ENCODE measurements at places on chromosomes 5 and 9. TPM values are rescaled to one million over a fixed set of nuclear protein-coding genes. Genes with fewer than 3 reads are reported as not detected.

- DNase-seq, result no peak
Measured at GRCh38 chr9:16653491-16654399, 216.7 kb downstream of the BNC2 start.

DNA sequence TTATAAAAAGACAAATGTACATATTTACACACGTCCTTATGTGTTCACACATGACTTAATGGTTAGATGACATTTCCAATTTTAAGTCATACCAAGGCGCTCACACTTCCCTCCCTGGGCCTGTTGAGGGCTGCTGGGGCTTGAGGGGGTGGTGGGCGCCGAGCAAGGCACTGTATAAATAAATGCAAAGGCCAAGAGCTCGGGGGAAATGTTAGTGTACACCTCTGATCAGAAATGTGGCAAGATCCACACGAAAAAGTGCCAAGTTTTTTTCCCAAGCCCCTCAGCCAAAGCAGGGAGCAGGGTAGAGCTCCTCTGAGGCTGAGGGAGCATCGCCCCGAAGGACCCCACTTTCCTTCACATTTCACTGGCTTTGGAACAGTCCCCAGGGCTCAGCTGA, 7.5 kb downstream of the IRF1 start:
- DNase-seq, result no peak

The EQTN gene
- total RNA-seq, result not detected

The PFN3 gene
- not detected for total RNA-seq

DNA sequence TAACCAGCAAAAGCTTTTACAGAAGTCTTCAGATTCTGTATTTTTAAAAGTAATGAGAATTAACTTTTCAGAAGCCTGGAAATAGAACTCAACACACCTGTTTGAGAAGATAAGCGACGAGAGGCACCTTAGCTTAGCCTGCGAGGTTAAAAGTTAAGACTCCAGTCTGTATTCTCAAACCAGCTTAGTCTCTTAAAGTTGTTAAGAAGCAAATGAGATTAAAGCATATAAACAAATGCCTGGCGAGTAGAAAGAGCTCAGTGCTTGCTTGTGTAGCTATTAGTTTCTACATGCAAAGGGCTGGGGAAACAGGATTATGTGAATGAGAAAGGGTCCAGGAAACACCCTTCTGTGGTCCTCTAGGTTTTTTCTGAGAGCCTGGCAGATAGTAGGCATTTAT, 51.7 kb downstream of the MTAP start:
- no peak for DNase-seq

DNA sequence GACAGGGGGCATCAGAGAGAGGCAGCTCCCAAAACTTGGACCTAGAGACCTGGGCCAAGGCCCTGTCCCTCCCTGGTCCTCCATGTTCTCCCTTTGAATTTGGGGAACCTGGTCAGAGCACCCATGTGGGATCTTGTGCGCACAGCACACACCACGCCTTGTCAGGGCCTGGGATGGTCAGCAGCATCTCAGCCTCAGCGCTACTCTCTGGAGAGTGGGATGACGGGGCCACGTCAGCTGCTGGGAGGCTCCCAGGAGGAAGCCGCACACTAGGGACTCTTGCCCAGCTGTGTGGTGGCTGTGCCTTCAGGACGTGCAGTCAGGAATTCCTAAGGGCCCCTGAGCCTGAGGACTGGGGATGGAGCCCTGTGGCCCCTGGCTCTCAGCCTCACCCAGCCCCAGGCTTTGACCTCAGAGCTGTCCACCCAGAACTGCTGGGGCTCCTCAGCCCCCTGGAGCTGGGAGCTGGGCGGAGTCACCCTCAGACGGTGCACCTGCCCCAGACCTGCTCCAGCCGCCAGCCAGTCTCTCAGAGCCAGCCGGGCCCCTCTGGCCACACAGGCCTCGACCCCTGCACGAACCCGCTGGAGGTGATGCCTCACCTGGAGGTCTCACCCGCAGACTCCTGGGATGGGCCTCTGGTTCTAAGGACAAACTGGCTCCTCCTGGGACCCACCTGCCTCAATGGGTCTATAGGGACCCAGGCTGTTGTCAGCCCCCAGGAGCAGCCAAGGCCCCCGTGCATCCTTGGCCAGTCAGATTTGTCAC, 38.3 kb upstream of the EGFL7 start:
- DNase-seq, result no peak

- DNase-seq, result no peak
Measured at GRCh38 chr5:127568166-127568565, 50.7 kb downstream of the PRRC1 start.

Measured in natural killer cell (primary cell).